Stimulated activated CD4-positive, alpha-beta T cell treated with anti-CD3 and anti-CD28 coated beads, Interleukin-1b, Interleukin-23, amount 100 ng/mL, for 1 hour (primary cell): ENCODE measurements at places on chromosomes 2 and 18.

DNA sequence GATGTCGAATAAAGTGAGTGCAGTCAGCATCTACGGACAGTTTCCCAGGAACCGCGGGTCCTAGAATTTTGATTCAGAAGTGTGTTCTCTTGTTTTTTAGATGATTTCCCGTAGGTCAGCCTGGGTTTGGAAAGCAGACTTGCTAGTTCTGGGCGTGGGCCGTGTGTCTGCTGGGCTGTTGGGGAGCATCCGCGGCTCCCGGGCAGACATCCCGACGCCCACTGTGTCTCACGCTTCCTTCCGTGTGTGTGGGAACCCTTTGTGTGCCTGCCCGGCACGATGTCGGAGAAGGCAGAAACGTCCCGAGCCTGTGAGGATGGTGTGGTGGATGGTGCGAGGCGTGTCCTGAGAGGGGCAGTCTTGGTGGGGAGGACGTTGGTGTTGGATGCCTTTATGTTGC is 18.4 kb downstream of the CTDP1 start:
- DNase-seq, result no peak

- no peak for DNase-seq
Measured at GRCh38 chr18:76823161-76823538, 793 bp downstream of the ZNF236 start.

DNA sequence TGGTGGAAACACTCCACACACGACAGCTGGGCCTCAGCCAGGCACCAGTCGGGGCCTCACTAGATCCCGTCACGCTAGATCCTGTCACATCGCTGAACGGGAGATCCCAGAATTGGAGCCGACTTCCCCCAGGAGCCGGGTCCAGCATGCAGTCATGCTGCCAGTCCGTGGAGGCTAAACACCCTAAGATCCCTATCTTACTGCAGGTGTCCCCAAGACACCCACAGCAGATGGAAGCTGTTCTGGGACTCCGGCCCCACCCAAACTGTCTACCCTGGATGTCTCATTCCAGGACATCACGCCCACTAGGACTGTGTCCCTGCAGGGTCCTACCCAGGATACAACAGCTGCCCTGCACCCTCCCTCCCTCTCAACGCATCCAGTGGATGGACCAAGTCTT is 23.4 kb downstream of the ZNF516 start:
- no peak for DNase-seq

DNA sequence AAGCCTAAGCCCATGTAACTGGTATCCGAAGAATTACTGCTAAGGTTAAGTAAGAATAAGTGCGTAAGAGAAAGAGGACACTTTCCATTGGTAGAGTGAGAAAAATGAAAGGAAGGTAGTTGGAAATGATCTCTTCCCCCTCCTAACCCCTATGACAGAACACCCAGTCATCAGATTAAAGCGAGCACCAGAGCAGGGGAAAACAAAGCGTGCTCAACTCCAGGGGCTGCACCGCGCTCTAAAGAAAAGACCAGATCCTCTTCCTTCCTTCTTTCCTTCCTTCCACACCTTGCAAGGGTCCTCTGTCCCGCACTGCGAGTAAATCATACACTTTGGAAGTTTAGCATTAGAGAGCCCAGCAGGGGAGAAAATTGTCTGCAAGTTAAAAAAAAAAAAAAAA is 971 bp upstream of the CDH7 start:
- DNase-seq, result no peak

DNA sequence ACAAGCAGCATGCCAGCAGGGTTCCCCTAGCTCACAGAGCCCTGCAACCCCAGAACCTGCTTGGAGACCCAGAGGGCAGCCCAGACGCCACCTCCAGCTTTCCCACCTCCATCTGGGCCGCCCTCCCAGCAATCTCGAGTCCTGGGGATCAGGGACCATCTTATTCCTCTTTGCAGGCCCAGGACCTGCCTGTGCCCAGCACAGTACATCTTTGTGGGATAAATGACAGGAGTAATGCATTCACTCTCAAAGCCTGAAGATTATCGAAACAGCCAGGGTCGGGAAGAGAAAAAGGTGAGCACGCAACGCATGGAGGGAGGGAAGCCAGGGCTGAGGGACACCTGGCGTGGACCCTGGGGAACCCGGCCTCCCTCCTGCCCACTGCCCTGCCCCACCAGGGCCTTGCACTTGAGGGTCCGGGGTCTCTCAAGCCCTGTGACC is 144.1 kb downstream of the NDUFA10 start:
- DNase-seq, result no peak

DNA sequence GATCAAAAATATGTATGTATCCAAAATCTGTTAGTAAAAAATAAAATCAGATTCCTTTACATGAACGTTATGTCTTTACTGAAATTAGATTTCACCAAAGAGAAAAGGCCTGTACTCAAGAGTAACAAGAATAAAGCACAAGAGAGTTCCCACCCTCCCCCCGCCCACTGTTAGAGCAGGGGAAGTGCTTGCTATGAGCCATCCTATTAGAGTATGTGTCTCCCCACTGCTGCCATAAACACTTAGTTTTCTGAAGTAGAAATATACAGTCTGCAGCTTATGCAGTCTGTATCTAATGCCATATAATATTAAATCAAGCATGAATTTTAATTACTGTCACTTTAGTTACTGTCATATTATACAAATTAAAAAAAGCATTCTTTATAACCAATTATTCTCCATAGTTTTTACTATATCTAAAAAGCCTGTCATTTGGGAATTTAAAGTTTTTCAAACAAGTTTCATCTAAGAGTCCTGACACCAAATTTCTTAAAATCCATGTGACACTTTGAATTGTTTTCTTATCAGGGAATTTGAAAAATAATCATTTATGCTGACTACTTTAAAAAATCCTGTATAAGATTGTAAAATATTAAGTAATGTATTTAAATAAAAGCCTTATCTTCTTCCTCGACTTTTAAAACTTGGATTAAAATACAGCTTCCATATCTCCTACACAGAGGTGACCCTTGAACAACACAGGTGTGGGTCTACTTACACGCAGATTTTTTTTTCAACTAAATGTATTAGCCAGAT is 51.8 kb upstream of the GPR75 start:
- DNase-seq, result no peak

DNA sequence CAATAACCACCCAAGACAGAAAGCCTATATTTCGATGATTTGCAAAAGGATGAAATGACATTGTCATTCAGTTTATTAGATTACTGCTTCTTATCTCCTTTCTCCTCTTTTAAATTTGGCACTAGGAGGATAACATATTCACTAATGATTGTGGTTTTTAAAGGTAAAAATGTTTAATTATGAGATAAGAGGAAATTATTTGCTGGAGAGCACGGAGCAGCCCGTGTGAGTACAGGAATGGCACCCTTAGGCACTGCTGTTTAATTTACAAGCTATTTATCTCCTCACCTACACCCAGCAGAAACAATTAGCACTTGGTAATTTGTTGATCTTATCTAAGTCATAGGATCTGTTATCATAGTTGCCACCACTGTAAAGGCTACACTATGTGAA is 87.4 kb upstream of the SP3 start:
- no peak for DNase-seq

DNA sequence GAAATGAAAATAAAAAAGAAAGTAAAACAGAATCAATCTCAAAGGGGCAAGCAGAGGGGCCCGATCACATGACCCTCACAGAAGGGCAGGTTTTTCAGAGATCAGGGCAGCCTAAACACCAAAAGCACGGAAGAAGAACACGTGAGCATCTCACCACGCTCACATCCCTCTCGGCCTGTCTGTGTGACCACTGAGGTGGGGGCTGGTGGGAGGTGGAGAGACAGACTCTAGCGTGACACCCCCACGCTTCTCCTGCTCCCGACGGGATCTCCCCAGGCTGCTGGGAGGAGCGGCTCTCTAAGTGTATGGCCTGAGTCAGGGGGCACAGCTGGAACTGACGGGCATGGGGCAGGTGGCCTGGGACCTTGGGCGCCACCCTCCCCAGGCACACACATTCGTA is 23.5 kb upstream of the MTERF4 start:
- DNase-seq, result no peak

GRCh38 chr18:64803471-64803870 is 654.6 kb upstream of the LINC00305 start:
- DNase-seq, result no peak

DNA sequence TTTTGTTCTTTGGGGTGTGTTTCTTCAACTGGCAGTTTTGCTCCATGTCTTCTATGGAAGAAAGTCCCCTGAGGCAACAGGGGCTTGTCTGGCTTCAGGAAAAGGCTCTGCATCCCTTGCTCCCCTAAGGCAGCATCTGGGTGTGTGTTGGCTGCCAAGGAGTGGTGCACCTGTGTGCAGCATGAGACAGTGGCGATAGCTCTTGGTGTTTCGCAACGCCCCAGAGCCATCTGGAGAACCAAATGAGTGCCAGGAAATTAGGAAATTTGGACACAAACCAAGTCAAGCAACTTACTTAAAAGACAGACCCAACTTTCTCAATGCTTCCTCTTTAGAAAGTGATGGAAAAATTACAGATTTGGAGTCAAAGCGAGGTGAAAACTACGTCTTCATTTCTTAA is 1044.4 kb upstream of the CNTNAP5 start:
- DNase-seq, result no peak

DNA sequence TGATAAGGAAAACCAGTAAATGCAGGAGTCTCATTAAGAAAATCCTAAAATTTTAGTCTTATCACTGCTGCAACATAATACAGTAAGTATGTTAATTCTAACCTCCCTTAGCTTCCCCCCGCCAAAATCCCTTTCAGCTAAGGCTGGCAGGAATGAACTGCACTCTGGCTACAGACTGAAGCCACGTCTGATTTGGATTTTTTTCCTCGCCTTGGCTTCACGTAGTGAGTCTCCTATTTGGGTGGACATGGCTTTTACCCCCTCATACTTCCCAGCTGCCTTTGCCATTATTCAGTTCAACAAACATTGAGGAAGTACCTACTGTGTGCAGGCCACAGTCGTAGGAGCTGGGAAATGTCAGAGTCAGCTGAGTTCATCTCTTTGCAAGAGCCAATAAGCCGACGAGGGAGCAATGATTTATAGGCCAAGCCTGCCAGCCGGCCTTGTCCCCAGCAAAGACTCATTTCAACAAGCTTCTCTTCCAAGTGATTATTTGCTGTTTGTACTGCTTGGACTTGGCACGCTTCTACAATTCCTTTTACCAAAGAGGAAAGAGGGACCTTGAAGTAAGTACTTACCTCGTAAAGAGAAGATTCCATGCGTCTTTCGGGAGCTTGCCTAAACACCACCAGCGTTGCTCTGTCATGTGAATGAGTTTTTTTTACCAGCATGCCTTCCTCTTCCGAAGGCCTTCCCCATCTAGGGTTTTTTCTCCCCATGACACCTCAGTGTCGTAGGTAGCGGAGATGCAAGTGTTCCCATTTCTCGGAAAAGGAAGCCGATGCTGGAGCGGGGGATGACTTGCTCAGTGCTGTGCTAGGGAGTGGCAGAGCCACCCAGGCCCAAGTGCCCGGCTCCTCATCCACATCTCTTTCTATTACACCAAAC is 138.6 kb downstream of the KLHL29 start:
- DNase-seq, result no peak

GRCh38 chr2:161913865-161914264 is 160.2 kb downstream of the DPP4 start:
- DNase-seq, result no peak

DNA sequence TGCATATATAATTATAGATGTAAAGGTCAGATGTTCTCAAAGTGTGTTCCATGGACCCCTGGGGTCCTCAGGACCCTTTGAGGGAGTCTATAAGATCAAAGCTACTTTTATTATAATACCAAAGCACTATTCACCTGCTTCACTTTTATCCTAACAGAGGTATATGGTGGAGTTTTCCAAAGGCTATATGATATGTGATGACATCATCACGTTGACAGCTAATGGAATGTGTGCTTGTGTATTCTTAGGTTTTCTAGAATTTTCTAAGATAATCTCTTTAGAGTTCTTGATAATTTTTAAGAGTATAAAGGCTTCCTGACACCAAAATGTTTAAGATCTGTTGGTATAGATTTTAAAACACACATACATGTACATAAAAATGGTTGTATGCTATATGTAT is 10.4 kb upstream of the ALK start:
- DNase-seq, result no peak

GRCh38 chr18:44090453-44090852 is 590.2 kb upstream of the SETBP1 start:
- no peak for DNase-seq

GRCh38 chr2:45992741-45993475 is 304.3 kb upstream of the EPAS1 start:
- DNase-seq, result no peak

DNA sequence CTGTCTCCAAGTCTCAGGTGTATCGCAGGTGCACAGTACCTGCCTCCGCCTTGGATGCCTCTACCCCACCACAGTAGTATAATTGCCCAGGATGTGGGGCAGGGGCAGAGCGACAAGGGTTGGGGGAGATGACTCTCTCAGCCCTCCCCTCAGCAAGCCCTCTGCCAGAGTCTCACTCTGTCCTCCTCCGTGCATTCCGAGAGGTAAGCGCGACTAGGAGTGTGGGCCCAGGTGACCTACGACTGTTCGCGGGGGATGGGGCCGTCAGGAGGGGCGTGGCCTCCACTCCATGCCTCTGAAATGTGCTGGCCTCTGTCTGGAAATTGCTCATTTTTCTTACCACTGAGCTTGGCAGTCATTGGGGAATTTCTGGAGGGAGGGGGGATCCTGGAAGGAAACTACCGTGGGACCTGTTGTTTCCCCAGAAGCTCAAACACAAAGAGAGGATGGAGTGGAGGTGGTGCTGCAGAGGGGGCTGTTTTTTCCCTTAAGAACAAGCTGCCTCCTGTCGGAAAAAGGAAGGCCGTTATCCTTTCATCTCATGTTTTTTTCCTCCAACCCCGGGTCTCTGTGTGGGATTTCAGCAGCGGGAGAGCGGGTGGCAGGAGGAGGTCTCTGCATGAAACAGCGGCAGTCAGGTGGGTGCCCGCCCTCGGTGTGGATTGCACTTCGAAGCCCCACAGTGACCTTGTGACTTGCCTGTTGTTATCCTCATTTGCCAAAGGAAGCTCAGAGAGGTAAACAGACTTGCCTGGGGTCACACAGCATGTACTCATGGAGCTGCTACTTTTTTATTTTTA is 13.0 kb upstream of the RALB start:
- DNase-seq, result no peak

DNA sequence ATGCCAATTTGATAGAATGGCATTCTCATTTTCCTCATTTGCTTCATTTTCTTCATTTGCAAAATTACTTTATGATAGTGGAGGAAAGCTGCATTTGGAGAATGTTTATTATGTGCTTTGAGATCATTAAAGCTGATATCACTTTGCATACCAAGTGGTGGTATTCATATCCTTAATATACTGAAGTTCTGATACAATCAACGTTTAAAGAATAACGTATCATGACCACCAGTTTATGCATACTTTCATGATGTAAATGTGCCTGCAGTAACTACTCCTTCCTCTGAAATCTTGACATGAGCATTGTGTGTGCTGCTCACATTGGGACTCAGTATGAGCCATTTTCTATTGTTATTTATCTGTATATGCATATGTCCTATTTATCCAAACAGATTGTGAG is 302.1 kb downstream of the ARHGAP15 start:
- DNase-seq, result no peak

- no peak for DNase-seq
Measured at GRCh38 chr2:130371723-130372054, 15.8 kb downstream of the PTPN18 start.
